ENCODE measurements at places on chromosomes 13 and 19.

DNA sequence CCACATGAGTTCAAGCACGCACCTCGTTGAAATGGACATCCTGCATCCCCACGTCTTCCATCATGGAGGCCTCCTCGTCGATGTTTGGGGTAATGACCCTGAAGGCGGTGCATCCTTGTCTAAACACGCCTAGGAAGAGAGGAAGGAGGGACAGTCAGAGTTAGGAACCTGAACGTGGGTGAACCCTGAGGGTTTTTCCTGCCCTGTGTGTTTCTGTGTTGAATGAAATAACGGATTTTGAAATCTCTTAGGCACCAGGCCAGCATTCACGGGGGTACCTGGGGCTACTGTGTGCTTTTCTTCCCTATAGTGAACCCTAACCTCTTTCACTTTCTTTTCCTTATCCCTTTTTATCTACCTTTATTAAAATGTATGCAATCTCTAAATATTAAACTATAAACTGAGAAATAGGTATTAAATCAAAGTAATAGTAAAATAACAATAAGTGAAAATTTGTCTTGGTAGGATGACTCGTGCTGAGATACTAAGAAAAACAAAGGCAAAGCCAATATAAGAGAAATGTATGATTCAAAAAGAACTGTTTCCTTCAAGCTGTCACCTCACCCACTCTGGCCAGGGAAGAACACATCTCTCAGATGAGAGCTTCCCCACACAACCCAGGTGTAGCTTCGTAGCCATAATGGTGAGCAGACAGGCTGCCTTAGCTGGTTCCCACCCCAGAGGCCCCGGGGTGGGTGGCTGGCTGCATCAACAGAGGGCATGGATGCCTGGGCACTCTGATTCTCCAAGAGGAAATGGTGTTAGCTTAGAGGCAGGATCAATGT, 72.1 kb upstream of the SLC15A1 start:
- no peak for DNase-seq

DNA sequence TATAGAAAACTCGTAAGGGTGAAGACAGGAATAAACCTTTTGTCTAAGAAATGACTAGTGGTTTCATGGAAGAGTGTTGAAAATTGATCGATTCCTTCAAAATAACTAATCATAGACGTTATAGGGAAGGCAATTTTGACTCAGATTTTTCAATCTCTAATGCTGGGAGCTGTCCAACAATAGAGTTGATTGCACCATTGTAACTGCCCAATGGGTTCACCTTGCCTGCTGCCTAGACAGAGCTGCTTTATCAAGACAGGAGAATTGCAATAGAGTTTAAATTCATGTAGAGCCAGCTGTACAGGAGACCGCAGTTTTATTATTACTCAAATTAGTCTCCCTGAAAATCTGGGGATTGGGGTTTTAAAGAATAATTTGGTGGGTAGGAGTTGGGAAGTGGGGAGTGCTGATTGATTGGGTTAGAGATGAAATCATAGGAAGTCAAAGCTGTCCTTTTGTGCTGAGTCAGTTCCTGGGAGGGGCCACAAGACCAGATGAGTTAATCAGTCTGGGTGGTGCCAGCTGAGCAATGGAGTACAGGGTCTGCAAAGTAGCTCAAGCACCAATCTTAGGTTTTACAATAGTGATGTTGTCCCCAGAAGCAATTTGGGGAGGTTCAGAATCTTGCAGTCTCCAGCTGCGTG, 16.8 kb upstream of the ADGRE2 start:
- no peak for DNase-seq

- no peak for DNase-seq
These were observed 119.7 kb upstream of the SPATA13 start for GRCh38 chr13:24040835-24041234.

GRCh38 chr19:40862785-40863184, 12.5 kb upstream of the CYP2A6 start:
- DNase-seq: no peak

DNA sequence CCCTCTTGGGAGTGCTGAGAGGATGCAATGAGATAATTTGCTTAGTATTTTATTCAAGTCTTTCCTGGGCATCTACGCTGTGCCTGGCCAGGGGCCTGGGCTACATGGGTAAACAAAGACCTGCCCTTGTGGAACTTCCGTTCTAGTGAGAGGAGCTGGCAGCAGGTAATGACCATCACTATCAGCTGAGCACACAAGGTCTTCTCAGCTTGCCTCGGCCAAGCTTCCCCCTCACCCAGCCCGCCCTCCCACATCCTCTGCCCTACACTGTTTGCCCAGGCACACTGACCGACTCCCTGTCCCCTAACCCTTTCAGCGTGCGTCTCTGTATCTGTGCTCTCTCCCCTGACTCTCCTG, 8.6 kb upstream of the FKRP start:
- no peak for DNase-seq
